ENCODE measurements at places on chromosomes 4 and X.

DNA sequence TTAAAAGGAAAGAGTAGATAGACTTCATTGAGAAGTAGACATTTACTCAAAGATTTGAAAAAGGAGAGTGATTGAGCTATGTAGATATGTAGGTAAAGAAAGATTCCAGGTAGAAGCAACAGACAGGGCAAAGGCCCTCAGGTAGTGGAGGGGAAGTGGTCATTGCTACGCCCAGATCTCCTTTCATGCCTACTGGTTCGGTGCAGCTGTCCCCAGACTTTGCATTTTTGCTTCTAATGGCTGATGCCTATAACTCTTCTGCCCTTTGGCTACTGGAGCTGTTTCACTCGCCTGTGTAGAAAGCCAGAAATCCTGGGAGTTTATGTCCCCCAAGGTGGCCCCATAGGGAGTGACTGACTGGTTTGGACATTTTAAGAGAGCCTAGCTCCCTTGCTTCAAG is 16.9 kb upstream of the ARMCX2 start:
- DNase-seq = no peak

- no peak for DNase-seq
Measured at GRCh38 chr4:159542296-159542695, 439.4 kb downstream of the RAPGEF2 start.

- no peak for DNase-seq
Measured at GRCh38 chr4:53579826-53580225, 11.5 kb downstream of the LNX1 start.

DNA sequence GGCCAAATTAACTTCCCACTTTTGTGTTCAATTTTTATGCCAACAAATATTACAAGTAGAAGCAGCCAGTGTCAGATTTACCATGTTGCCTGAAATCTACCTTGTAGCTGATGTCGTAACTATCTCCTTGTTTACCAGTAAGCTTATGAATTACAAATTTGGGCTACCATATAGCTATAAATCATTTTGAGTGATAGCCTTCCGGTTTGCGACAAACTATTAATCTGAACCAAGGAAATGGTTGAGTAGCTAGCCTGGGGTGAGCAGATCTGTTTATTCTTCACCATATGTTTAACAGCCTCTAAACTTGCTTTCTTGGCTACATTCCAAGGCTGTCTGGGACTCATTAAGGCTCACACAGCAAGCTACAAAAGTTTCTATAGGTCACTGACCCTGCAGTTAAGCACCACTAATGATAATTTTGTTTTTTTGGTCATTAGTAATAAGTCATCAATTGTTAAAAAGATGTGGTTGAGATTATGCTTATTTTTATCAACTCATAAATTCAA is 218.7 kb upstream of the SPOCK3 start:
- DNase-seq = no peak

DNA sequence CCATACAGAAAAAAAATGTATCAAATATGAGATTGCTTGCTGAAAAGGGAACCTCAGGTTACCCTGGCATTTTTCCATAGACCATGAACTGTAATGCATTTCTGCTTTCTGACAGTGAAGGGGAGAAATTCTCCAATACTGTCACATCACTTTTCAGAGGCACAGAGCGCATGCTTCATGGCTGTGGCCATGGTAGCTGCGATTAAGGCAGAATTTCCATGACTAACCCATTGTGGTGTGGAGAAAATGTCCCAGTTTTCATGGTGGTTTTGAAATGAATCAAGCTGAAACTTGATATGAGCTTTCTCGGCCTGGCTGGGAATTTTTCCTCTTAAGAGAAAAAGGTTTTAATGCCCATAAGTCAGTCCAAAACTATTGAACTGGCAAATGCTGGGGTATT is 39.5 kb upstream of the MAP3K15 start:
- no peak for DNase-seq

- DNase-seq = no peak
Measured at GRCh38 chr4:183347146-183347545, 24.9 kb upstream of the CLDN24 start.

- DNase-seq = no peak
Measured at GRCh38 chrX:37378830-37379229, 29.7 kb downstream of the PRRG1 start.

DNA sequence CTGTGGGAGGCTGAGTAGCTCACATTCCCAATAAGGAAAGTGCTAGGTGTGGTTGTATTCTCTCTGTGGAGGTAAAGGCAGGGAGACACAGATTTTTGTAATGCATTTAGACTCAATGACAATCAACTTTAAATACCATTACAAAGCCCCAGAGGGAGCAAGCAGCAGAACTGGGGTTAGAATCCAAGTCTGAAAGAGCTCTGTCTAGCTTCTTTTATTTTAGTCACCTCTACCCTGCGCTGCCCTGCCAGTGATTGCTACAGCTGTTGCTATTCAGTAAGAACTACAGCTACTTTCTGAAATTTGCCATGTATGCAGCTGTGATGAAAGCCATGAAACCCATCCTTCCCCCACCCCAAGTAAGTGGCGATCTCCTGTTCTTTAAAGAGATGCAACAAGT is 22.5 kb downstream of the SLC39A8 start:
- no peak for DNase-seq

GRCh38 chrX:7085879-7086278 is 61.6 kb upstream of the STS start:
- DNase-seq = no peak

GRCh38 chr4:152503653-152504290 is 32.1 kb downstream of the FBXW7 start:
- no peak for DNase-seq

DNA sequence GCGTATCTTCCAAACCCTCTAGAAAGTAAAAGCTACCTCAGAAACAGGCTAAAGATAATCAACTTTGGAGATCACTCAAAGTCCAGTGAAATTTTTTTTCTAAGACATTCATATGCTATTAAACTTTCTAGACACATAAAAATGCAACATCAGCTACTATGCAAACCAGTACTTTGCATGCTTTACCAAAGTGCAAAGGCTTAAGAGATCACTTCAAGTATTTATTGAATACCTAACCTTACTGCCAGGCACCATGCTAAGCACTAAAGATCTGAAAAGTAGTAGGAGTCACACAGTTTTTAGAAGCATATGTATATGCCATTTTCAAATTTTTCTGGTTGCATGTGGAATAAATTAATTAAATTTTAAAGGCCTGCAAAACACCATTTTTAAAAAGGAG is 115.8 kb downstream of the THOC2 start:
- DNase-seq = no peak

- peak; percentile 35 for DNase-seq
Measured at GRCh38 chr4:145154573-145154972, 25.8 kb downstream of the OTUD4 start.

GRCh38 chr4:146506272-146506671 is 15.5 kb downstream of the SLC10A7 start:
- DNase-seq = no peak

GRCh38 chrX:11321986-11322385 is 28.8 kb downstream of the AMELX start:
- DNase-seq = no peak

- no peak for DNase-seq
Measured at GRCh38 chr4:173289353-173289727, 44.8 kb downstream of the HMGB2 start.

DNA sequence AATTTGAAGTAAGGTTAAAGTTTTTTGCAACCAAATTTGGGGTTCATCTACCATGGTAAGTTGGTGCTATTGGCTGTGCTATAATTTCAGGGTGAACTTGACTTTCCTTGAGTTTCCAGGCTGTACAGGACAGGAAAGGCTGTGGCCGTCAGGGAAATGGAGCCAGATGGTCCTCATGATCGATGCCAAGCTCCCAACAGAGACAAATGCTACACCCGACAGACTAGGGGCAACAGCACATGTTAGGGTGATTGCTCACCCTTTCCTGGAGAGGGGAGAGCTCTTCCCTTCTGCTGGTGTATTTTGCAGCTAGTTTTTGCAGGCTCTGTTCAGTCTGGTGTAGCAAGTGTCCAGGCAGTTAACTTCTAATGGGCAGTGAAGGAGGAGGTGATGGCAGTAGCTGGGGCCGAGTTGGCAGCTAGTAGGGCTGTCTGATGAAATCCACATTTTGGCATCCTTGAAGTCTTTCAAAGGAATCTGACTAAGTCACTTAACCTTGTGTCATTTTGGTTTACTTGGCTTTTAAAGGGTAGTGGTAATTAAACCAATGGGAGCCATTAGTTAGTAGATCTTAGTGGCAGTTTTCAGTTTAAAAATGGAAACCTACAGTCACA is 47.8 kb downstream of the GAB1 start:
- DNase-seq = no peak

DNA sequence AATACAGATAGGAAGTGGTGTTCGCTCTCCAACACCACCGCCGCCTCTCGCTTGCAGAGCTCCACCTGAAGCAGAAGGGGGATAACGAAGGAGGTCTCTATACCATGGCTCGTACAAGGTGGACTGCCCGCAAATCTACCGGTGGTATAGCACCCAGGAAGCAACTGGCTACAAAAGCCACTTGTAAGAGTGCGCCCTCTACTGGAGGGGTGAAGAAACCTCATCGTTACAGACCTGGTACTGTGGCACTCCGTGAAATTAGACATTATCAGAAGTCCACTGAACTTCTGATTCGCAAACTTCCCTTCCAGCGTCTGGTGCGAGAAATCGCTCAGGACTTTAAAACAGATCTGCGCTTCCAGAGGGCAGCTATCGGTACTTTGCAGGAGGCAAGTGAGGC is 5.2 kb upstream of the BMP15 start:
- no peak for DNase-seq

GRCh38 chrX:68724531-68725020 is 77.1 kb downstream of the STARD8 start:
- DNase-seq = no peak

GRCh38 chr4:1233641-1234308 is 15.2 kb downstream of the CTBP1 start:
- no peak for DNase-seq

DNA sequence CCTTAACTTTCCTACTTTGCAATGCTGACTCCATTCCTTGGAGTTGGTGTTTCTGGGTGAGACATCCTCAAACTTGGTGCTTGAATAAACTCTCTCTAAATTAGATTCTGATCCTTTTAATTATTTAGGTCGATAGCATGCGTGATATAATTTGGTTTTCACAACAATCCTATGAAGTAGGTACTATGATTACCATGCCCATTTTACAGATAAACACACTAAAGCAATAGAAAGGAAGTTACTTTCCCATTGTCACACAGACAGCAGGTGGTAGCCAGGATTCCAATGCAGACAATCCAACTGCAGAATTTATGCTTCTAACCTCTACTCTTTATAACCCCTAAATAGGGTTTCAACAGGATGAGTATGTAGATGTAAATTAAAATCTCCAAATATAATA is 21.7 kb upstream of the AASDH start:
- DNase-seq = no peak

DNA sequence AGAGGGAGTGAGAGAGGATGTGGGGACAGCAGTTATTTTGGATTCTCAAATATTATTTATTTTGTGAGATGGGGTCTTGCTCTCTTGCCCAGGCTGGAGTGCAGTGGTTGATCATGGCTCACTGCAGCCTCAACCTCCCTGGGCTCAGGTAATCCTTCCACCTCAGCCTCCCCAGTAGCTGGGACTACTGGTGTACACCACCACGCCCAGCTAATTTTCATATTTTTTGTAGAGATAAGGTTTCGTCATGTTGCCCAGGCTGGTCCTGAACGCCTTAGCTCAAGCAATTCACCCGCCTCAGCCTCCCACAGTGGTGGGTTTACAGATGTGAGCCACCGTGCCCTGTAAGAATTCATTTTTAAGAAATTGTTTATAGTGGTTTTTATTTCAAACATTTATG is 61.2 kb downstream of the FHDC1 start:
- no peak for DNase-seq

- no peak for DNase-seq
Measured at GRCh38 chr4:147741190-147741788, 9.4 kb downstream of the ARHGAP10 start.

GRCh38 chrX:16223385-16223784 is 56.1 kb downstream of the MAGEB17 start:
- DNase-seq = no peak

DNA sequence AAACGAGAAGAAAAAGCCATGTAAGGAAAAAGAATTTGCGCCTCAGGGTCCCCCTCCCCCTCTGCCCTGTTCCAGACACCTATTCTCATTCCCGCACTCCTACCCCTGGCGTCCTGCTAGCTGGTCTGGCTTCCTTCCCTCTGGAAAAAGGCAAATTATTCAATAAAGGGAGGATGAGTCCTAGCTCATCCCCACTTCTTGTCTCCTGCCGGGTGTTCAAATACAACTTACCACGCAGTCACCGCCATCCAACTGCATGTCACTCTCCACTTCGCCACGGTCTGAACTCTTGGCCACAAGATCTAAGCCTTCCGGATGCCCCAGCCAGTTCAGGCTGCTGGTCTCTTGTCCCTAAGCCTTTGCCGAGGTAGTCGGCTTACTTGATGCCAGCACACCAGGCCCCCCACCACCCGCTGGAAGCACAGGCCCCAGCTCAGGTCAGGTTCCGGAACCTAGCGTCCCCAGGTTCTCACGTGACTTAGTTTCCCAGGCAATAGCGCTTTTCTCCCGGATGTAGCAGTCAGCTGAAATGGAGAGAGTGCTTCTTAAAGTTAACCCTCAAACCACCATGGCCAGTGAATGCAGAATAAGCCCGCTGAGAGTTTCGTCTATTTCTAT is 209.6 kb upstream of the SPIN4 start:
- peak; percentile 77 for DNase-seq

DNA sequence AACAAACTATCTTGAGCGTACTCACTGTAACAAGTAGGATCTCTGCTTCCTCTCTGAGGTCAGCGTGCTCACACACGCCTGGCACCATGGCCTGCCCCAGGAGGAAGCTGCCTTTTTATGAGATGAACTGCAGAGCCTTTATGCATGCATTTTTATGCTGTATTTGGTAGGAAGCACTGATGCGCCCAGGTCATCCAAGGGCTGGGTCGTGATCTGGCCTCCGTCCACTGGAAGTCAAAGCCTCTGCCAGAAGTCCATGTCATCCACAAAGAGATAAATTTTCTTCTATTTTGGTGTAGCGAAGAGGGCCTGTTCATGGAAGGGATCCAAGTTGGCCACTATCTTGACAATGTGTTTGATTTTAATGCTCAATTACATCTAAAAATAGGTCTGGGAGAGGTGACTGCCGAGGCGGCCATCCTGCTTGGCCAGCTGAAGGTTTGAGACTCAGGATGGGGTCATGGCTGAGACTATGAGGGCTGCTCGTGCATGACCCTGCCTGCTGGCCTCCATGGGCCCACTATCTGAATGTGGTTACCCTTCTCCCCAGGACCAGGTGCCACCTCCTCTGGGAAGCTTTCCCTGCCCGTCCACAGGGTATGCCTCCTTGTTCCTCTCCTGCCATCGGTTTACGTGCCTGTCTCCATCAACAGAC is 50.3 kb downstream of the HTRA3 start:
- DNase-seq = no peak

DNA sequence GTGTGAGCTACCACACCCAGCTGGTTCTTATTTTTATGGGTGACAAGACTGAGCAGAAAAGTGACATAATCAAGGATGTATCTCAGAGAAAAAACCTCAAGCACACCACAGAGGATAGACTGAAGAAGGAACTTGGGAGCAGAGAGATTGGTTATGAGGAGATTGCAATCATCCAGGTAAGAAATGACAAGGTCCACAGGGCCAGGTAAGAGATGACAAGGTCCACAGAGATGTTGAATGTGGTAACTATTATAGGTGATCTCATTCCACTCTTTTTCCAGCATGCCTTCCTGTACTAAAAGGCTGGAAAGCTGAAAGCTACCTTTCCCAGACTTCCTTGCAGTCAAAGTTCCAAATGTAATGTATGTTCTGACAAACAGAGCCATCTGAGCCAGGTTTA is 15.9 kb upstream of the RBM47 start:
- no peak for DNase-seq

Data from D341Med (cell line).